Fibroblast of upper back skin (primary cell): ENCODE measurements at places on chromosomes 2 and 18.

GRCh38 chr2:60441800-60442199, 111.7 kb downstream of the BCL11A start:
- peak; percentile 90 for DNase-seq

DNA sequence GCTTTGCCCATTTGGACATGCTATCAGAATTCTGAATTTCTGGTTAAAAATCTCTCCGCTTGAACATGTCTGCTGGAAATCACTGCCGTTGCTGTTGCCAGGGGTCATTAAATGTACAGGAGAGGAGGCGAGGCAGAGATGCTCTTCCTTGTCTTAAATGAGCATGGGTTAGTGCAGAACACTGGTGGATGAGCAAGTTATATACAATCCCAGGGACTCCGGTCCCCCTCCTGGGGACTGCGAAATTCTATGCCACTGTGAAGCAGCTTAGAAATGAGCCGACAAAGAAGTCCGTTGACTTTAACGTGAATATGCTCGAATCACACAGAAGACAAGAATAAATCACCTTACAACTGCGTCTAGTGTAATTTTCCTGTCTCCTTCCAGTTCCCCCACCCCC, 95.1 kb upstream of the KLHL14 start:
- DNase-seq = no peak

DNA sequence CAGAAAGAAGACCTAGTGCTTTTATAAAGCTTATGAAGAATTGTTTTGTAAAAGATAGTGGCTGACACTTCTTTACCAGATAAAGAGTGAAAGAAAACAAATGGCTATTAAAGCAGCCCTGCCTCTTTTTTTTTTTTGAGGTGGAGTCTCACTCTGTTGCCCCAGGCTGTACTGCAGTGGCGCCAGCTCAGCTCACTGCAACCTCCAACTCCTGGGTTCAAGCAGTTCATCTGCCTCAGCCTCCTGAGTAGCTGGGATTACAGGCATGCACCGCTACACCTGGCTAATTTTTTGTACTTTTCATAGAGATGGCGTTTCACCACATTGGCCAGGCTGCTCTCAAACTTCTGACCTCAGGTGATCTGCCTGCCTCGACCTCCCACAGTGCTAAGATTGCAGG, 12.9 kb downstream of the ARPC2 start:
- DNase-seq = no peak

DNA sequence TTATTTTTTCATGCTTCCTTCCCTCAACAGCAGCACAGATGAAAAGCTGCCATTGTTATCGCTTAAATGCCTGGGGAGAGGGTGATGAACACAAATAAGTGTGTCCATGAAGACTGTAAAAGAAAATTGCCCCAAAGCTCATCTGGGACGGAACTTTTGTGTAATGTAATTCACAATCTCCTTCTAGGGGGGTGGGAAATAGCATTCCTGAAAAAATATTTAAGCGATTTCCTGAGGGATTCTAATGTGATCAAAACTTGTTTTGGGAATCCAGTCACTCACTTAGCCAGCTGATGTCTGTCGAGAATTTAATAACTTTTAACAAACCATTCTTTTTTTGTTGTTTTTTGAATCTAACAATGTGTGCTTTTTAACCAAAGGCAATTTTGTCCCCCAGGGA, 427.9 kb downstream of the PLCL1 start:
- no peak for DNase-seq

DNA sequence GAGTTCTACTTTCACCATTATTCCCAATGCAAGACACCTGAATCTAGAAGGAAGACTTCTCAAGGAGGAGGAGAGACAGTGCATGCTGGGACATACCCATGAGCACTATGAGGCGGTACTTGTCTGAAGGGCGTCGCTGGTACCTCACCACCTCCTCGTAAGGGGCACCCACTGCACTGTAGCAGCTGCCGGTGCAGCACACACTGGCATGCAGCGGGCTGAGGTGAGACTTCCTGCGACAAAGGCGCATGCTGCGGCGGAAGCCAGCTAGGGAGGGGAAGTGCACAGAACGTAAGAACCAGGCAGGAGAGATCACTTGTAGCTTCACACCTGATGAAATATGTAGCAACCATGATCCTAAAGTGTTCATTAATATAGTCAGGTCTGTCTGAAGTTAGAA, 12.8 kb upstream of the TMEM237 start:
- no peak for DNase-seq

- DNase-seq = peak; percentile 37
Observed at GRCh38 chr18:36461551-36461987, 164.1 kb downstream of the FHOD3 start.

DNA sequence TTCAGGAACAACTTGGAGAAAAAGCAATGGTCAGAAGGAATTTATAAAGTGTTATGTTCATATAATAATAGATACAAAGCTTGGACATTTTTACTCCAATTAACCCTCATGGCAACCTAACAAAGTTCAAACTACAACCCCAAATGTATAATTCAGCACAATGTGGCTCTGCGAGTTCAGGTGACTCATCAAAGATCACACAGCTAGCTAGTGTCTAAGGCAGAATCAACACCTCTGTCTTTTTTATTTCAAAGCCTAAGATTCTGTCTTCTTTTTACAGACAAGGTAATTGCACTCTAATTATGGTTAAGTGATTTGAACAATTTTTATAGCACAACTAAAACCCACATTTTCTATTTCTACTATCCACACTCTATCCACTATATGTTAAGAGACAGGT, 90.5 kb downstream of the CHST9 start:
- DNase-seq = no peak

- no peak for DNase-seq
Observed at GRCh38 chr2:33091541-33092123, 144.9 kb downstream of the LTBP1 start.

- DNase-seq = no peak
Observed at GRCh38 chr2:171735991-171736710, 48.9 kb downstream of the DYNC1I2 start.

GRCh38 chr18:61572871-61573270, 239.6 kb downstream of the CDH20 start:
- DNase-seq = peak; percentile 64

DNA sequence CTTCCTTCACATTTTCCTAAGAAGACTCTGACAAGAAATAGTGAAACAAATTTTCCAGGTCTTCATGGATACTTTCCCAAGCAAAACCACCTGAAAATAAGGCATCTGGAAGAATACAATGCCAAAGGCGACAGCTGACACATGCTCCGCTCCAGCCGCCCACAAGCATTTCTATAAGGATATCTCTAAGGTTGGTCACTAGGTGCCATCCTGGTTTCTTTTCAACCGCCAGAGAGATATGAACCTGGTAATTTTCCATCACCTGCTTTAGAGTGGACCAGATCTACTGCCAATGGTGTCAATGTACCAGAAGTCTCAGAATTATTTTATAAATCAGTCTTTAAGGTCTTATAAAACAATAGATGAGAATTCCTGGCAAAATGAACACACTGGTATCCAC, 97.2 kb downstream of the GAREM1 start:
- no peak for DNase-seq

- DNase-seq = no peak
Observed at GRCh38 chr2:218033208-218033589, 30.4 kb upstream of the TNS1 start.

DNA sequence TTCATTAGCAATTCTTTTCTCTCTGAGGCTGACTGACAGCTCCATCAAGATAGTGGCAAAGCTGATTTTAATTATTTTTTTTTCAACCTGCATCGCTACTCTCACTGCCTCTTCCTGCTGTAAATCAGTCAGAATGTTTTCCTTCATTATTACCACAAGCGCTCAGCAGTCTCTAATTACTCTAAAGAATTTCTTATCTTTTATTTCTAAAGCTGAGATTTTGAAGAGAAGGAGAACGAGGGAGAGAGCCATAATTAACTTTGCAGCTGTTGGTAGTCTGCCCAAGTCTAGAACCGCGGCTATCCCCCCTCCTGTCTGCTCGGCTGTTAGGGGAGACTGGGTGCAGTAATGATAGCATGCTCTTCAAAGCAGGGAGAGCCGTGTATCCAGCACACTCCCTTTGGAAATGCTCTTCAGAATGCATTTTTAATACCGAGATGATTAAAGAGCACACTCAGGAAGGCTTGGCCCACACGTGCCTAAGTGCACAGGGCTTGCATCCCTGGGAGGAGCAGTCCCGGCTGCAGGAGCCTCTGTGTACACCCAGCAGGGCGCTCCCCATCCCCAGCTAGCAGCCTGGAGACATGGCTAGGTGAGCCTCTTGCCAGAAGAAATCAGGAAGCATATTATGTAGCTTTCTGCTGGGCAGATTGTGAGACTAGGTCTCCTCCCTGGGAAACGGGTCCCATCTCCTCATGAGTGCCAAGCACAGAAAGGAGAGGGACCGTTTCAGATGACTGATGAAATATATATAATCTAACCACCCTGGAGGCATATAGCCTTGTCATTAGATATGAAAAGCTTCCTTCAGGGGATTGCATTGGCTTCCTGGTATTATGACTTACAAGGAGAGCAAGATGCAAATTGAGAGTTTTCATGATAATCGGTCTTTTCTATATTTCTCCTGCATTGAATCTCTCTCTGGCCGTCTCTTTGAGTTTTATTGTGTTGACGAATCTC, 555.2 kb downstream of the CMPK2 start:
- peak; percentile 17 for DNase-seq

- no peak for DNase-seq
Observed at GRCh38 chr2:12897181-12897580, 180.4 kb downstream of the TRIB2 start.

GRCh38 chr18:63155910-63156773, 163.4 kb downstream of the BCL2 start:
- DNase-seq = no peak

GRCh38 chr2:239949537-239949936, 75.6 kb downstream of the NDUFA10 start:
- DNase-seq = no peak

- DNase-seq = peak; percentile 96
Observed at GRCh38 chr2:196987649-196988364, 61.3 kb upstream of the PGAP1 start.

- DNase-seq = no peak
Observed at GRCh38 chr18:48857023-48857694, 93.6 kb downstream of the SMAD7 start.

DNA sequence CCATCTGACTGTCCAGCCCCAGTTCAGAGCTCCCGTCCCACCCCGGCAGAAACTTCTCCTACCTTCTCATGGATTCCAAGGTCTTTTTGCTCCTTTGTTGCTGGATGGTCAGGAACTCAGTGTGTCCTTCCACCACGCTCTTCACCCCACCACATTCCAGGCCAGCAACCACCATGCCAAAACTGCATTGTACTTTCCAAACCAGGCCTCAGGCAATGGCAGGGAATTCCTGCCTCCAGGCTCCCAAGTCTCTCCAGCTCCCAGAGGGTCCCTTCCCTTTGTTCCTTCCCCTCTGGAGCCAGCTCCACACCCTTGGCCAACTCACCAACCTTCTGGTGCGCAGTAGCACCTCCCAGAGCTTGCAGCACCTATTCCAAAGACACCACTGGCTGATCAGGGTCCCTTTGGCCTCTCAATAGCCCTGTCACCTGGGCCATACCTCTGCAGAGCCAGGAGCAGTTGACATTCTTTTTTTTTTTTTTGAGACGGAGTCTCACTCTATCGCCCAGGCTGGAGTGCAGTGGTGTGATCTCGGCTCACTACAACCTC, 8.1 kb downstream of the CHMP1B start:
- DNase-seq = no peak

GRCh38 chr2:240244543-240244942, 104.1 kb upstream of the OTOS start:
- DNase-seq = no peak

- no peak for DNase-seq
Observed at GRCh38 chr2:166081131-166081632, 46.6 kb downstream of the SCN1A start.

GRCh38 chr2:232577841-232578240, 27.4 kb downstream of the EIF4E2 start:
- DNase-seq = no peak

DNA sequence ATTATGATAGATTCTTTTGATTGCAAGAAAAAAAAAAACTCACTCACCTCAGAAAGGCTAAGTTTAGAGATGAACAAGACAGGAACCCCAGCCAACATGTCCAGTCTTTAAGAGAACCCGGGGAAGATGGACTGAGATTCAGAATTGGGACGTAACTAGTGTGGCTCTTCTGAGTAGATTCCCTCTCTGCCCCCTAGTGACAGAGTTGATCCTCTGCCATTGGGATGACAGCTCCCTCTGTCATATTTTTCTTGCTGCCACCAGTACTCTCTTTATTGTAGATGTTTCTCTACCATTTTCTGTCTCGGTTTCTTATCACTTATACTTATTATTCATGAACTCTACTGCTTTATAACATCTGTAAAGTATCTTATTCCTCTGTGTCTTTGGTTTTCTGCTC, 77.7 kb downstream of the GULP1 start:
- peak; percentile 49 for DNase-seq

GRCh38 chr2:142710336-142710735, 167.1 kb upstream of the KYNU start:
- no peak for DNase-seq

DNA sequence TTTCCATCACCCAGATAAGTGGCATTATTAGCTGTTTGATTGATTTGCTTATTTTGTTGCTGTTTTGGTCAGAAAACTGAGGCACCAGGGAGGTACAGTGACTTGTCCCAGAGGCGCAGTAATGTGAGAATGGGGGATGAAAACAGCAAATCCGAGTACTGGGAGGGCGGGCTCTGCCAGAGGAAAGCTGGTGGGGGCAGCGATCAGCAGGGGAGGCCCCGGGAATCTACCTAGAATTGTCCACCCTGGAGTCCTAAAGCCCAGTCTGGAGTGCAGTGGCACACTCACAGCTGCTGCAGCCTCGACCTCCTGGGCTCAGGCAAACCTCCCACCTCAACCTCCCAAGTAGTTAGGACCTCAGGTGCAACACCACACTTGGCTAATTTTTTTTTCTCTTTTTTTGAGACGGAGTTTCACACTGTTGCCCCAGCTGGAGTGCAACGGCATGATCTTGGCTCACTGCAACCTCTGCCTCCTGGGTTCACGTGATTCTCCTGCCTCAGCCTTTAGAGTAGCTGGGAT, 17.0 kb upstream of the PTMA start:
- no peak for DNase-seq

- no peak for DNase-seq
Observed at GRCh38 chr18:64044616-64045015, 74.7 kb downstream of the SERPINB8 start.

- no peak for DNase-seq
Observed at GRCh38 chr2:110977403-110977802, 143.3 kb upstream of the BCL2L11 start.

DNA sequence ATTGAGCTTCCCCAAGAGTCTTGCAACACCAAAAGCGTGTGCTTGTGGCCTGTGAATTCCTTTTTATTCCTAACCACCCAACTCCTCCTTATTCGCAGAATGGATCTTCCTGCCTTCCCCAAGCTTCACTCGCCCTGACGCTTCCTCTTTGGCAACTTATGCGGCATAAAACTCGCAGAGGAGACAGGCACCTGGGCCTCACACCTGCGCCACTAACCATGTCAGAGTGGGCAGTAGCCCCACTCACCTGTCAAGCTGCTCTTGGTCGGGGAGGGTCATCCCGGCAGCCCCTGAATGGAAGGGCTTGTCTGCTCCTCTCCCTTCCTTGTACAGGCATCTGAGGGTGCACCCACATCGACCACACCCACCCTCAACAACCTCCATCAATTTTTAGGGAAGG, 106.9 kb upstream of the GPC1 start:
- no peak for DNase-seq
